NCI-H2081 (cell line): ENCODE measurements at places on chromosomes 2 and 18.

DNA sequence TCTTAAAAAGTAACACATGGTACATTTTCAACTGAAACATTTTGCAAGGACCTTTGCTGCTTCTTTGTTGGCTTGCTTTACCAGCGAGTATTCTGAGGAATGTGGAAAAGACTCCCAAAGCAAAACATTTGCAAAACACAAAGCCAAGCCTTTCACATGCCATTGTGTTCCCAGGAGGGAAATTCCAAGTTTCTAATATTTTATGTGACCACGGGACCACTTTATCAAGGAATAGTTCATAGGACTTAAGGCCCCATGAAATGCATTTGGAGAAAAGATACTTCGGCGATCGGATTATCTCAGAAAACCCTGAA is 26.2 kb downstream of the CYP27C1 start:
- no peak for DNase-seq

DNA sequence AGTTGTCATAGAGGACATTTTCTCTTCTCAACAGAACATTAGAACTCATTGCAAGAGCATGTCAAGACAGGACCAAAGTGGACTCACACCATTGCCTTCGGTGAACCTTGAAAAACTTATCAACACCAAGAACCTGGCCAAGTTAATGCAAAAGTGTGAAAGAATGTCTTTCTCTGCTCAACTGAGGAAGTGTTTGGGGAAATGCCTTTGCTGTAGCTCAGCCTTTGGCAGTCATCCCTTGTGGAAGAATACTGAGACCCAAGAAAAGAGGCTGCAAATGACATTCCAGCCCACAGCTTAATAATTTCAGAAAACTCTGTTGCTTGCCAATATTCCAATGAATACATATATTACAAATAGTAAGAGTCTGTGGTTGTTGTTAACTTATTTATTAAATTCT is 728.8 kb upstream of the PIK3C3 start:
- no peak for DNase-seq

- DNase-seq: peak; percentile 23
Measured at GRCh38 chr2:43349904-43350303, 123.5 kb upstream of the ZFP36L2 start.

DNA sequence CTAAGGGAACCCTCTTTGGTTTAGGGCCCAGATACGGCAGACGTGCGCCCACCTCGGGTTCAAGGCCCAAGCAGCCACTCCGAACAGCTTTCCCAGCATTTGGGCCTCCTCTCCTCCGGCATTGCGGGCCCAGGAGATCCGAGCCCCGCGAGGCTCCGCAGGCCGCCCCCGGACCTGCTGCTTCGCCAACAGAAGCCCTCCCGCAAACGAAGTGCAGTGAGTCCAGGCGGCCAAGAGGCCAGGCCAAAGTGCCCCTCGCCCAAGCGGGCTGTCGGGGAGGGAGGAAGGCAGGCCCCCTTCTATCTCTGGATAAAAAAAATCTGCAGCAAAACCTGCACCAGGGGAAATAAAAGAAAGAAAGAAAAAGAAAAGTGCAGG is 6.0 kb downstream of the EN1 start:
- no peak for DNase-seq

DNA sequence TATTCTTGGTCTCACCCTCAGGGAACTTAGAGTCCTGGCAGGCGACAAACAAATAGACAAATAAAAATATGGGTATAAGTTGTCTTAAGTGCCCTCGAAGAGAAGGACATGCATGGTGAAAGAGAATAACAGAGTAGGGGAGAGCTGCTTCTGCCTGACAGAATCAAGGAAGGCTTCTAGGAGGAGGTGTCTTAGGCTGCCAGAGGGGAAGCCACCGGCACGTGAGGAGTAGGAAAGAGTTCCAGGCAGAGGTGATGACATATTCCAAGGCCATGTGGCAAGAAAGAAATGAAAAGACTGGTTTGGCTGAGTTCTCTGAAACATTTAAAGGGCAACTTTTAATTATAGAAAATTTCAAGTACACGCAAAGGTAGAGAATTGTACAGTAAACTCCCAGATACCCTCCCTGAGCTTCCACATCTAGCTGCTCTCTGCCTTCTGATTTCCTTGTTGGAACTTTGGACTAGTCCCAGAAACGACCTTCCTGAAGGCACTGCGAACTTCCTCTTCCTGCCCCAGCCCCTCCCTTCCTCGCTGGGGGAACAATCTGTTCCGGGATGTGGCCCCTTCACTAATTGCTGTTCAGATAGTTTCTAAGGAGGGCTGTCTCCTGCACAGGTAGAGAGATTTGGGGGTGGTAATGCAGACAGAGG is 91.7 kb downstream of the DYSF start:
- no peak for DNase-seq

- no peak for DNase-seq
Measured at GRCh38 chr2:205022841-205023240, 477.6 kb downstream of the PARD3B start.

GRCh38 chr2:16055848-16056580 is 115.7 kb downstream of the MYCN start:
- DNase-seq: no peak

GRCh38 chr2:23564615-23564960 is 179.6 kb downstream of the KLHL29 start:
- no peak for DNase-seq

GRCh38 chr2:98539056-98539735 is 69.1 kb downstream of the COA5 start:
- no peak for DNase-seq

- no peak for DNase-seq
Measured at GRCh38 chr2:224841910-224842309, 125.7 kb upstream of the CCDC195 start.

DNA sequence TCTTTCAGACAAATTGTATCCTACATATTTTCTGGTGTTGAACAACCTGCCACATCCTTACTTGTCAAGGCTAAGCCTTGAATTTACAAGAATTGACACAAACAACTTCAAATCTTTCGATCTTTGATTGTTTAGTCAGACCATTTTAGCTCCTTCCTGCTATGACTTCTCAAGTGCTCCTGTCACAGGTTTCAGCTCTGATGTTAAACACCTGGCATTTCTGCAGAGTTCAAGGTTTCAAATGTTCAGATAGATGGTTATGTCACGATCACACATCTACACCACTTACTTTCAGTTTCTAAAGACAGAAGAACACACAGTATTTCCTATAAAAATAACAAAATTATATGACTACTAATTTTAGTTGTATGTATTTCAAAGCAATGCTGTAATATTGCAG is 84.0 kb downstream of the RND3 start:
- no peak for DNase-seq

GRCh38 chr18:4198956-4199355 is 256.2 kb downstream of the DLGAP1 start:
- DNase-seq: no peak

- no peak for DNase-seq
Measured at GRCh38 chr2:217935901-217936684, 66.7 kb downstream of the TNS1 start.

GRCh38 chr18:79047556-79048244 is 21.5 kb upstream of the ATP9B start:
- no peak for DNase-seq

GRCh38 chr2:62383846-62384245 is 122.1 kb downstream of the TMEM17 start:
- no peak for DNase-seq

GRCh38 chr2:233791151-233791882 is 13.2 kb downstream of the MROH2A start:
- DNase-seq: no peak

DNA sequence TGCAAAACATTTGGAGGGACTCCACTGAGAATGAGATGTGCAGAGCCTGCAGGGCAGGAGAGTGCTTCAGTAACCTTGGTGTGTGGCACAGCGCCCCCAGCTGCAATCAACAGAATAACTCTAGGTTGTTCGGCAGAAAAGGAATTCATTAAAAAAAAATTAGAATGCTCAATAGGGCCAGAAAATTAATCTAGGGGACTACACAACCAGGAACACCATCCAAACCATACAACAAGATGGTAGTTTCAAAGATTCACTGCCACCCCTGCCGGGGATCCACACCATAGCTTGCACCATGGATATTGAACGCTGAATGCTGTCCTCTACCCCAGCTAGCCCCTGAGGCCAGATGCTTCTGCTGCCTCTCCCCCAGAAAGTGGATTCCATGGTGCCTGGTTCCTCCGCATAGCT is 50.1 kb downstream of the THUMPD2 start:
- DNase-seq: peak; percentile 54

GRCh38 chr2:10285556-10286198 is 17.0 kb upstream of the HPCAL1 start:
- peak; percentile 49 for DNase-seq

- no peak for DNase-seq
Measured at GRCh38 chr2:220574038-220574437, 946.6 kb downstream of the SLC4A3 start.

GRCh38 chr2:112679484-112679883 is 33.7 kb downstream of the SLC20A1 start:
- DNase-seq: no peak

DNA sequence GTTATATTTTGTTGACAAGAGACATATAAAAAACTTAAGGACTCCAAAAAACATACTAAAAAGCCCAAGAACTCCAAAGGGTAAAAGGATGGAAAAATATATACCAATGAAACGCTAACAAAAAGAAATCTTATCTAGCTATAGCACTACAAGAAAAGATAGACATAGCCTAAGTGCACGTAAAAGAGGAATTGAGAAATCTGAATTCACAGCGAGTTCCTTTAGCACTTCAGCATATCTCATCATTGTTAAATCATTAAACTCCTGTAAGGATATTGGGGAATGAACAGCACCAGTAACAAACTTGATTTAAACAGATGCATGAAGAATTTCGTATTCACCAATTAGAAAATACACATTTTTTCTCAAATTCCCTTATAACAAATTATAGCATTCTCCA is 134.1 kb downstream of the CAPN13 start:
- no peak for DNase-seq

GRCh38 chr2:53545604-53546003 is 222.0 kb upstream of the CHAC2 start:
- DNase-seq: no peak

GRCh38 chr2:37318401-37318800 is 6.2 kb downstream of the PRKD3 start:
- DNase-seq: no peak

DNA sequence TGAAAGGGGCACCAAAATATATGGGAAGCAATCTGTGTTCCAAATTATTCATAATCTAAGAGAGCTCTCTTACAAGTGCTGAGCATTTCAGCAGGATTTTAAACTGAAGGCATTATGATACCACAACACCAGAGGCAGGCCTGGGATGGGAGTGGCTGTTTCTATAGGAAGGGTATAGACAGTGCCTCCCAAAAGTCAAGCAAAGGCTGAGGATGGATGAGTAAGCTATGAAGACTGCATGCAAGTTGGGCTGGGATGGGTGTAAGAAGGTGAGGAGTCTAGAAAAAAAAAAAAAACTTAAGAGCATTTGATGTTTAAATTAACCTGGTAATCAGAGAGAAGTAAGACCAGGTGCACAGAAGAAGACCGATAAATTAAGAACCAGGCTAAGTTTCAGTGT is 132.5 kb downstream of the OSR1 start:
- DNase-seq: no peak

DNA sequence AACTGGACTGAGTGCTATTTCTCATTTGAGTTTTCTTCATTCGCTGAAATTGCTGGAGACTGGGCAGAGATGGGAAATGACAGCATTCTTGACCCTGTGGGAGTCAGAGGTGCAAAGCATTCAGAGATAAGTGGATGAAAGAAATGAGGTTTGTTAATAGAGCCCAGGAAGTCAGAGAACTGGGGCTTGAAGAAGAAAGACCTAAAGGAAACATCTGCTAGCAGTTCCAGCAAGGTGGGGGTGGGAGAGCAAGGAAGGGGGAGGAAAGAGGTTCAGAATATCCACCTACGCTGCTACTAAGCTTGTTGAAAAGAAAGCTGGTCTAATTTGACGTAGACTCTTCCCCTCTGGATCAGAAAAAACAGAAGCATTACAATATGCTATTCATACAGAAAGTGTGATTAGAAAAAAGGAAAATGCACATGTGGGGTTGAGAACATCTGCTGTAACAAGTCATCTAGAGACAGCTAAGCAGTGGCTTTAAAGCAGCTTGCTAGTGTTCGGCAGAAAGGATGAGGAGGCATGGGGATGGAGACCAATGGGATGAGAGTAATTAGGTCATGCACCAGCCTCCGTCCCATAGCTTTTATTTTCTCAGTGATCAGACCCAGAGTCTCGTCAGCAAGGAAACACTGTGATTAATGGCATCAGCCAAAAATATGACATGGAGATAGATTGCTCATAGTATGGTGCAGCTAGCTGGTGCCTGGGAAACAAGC is 29.7 kb downstream of the NAB1 start:
- no peak for DNase-seq

DNA sequence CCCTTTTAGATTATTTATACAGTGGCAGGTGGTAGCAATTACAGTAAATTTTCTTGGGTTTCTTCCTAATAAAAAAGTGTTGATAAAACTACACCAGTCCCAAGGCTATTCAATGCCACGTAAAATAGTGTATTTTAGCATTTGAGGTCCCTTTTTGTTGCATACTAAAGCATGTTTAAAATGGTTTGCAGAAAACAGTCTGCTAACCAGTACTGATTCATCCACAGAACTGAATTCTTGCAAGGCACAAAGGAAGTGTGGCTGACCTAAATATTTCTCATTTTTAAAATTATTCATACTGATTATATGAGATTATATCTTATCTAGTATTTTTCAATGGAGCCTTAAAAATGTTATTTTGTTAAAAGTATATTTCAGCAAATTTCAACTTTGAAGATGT is 98.1 kb downstream of the SMAD2 start:
- DNase-seq: no peak

DNA sequence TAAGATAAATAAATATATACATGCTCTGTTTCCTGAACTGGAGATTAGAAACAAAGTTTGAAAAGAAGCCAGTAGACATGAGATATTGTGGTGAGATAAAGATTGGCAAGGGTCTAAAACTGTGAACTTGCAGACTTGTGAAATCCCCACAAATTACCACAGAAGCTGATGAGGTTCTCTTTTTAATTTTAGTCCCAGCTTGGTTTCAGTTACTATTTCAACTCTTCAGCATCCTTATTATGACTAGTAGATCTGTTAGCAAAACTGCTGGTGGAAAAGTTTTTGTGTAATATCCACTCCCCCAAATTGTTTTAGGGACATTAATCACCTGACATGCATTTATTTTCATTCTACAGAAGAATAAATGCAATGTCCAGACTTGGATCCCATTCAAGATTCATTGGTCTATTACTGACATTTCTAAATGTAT is 20.8 kb downstream of the RASGRP3 start:
- DNase-seq: no peak

GRCh38 chr2:216803791-216804190 is 56.1 kb downstream of the TNP1 start:
- no peak for DNase-seq

- DNase-seq: no peak
Measured at GRCh38 chr2:8472545-8473323, 209.1 kb upstream of the ID2 start.

- DNase-seq: peak; percentile 76
Measured at GRCh38 chr18:26574958-26575864, 26.9 kb upstream of the KCTD1 start.

- no peak for DNase-seq
Measured at GRCh38 chr2:9164112-9164608, 42.5 kb upstream of the ASAP2 start.
